ENCODE measurements at places on chromosomes 4 and X.

DNA sequence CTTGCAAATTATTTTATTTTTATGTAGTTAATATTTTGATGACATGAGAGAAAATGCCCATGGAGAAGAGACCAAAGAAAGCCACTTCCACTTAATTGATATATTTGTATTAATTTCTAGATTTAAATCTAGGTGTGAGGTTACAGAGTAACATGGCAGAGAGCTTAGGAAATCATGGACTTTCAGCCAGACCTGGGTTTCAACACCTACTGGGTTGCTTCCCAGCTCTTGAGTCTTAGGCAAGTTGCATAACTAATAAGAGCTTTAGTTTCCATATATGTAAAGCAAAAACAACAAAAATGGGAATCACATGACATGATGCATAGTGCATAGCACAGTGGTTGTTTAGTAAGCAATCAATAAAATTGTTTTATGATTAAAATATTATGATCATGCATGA, 413.3 kb downstream of the CCSER1 start:
- DNase-seq: no peak

GRCh38 chr4:80831383-80832361, 198.8 kb upstream of the BMP3 start:
- no peak for DNase-seq

- DNase-seq: no peak
These were observed 168.7 kb downstream of the PRDM5 start for GRCh38 chr4:120753854-120754253.

GRCh38 chr4:89657931-89658700, 178.8 kb downstream of the SNCA start:
- DNase-seq: no peak

- DNase-seq: no peak
These were observed 44.5 kb upstream of the TRIM2 start for GRCh38 chr4:153159728-153160221.

GRCh38 chrX:133214301-133214700, 3.9 kb downstream of the TFDP3 start:
- no peak for DNase-seq

- no peak for DNase-seq
These were observed 59.4 kb upstream of the SLC7A11 start for GRCh38 chr4:138301536-138301935.

DNA sequence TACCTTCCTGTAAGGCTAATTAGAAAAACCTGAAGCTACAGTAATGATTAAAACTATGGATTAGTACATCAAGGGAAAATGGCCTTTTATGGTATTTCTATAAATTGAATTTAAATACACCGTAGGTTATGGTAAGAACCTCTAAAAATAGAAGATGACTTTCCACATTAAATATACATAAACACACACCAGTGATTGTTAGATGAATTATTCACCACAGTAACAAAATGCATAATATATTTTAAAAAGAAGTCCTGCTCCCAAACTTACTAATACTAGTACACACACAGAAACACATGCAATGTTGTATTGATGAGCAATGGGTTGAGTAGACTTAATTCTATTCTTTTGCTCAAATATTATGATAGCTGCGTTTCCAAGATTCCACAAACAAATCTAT, 277.9 kb upstream of the ANKRD50 start:
- DNase-seq: no peak

DNA sequence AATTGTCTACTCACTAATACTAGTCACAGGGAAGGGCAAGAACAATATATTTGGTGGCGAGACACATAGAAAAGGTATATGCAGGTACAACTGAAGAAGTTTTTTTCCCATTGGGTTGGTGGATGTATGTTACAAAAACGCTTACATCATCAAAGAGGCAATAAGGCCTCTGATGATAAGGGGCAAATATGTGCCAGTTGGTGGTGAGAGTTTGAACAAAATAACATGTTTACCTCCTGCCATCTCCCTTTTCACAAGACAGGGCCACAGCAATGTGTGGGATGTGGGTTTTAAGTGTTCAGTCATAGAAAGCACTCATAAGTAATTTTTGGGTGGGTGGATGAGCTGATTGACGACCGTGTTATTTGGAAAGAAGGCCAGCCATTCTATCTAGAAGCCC, 41.7 kb downstream of the PAGE2 start:
- DNase-seq: no peak

DNA sequence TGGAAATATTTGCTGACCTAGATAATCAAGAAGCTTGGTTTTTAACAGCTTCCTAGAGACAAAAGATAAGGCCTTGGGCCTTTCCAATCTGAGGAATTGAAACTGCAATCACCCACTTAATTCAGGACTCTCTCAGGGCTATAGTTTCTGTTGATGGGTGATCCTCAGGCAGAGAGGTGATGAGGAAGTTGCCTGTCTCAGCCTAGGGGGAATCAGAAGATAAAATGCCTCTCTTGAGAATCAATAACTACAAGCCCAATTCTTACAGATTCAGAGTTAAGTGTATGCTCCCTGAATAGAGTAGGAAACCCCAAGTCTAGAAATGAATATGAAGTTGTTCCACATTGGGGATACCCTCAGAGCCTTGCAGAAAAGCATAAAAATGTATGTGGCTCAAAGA, 45.5 kb downstream of the NFKB1 start:
- no peak for DNase-seq
